ENCODE measurements at places on chromosomes 5 and 9. TPM values are rescaled to one million over a fixed set of nuclear protein-coding genes. Genes with fewer than 3 reads are reported as not detected.
A peak's percentile ranks its signal among the peaks of the same experiment; 100 is the strongest.

The PKD2L2 gene
- total RNA-seq, result not detected

The SPATA31D4 gene
- not detected for total RNA-seq

The PCDHGB6 gene
- 6.2 TPM for total RNA-seq

The ATP6V1G1 gene
- total RNA-seq, result 98.6 TPM

The SLC6A19 gene
- total RNA-seq, result not detected

- no peaks in the 10 kb centered on the region for H3K27me3 ChIP-seq
- no peak for DNase-seq
- no peaks in the 10 kb centered on the region for H3K36me3 ChIP-seq
- H3K4me3 ChIP-seq, result no peak overlapping the region
These were observed 4.2 kb downstream of the DHX29 start for GRCh38 chr5:55303238-55303690.

GRCh38 chr5:59999056-59999455 lies 105.5 kb upstream of the PDE4D start:
- no peak overlapping the region for H3K27ac ChIP-seq
- no peak for DNase-seq
- no peaks in the 10 kb centered on the region for H3K4me1 ChIP-seq

DNA sequence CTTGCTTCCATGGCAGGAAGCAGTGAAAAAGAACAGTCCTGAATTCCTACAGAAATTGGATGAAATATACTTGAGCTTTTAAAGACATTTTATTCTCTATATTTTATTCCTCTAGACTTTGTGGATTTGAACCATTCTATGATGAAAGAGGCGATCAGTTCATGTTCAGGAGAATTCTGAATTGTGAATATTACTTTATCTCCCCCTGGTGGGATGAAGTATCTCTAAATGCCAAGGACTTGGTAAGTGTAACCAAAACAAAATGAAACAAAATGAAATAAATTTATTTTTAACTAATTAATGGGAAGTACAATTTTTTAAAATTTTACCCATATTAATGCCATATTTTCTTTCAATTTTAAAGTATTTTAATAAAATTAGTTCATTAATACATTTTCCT lies 34.1 kb downstream of the STARD4 start:
- no peak for DNase-seq
- no peaks in the 10 kb centered on the region for H3K4me1 ChIP-seq
- H3K27me3 ChIP-seq, result no peaks in the 10 kb centered on the region
- H3K4me3 ChIP-seq, result no peak overlapping the region

DNA sequence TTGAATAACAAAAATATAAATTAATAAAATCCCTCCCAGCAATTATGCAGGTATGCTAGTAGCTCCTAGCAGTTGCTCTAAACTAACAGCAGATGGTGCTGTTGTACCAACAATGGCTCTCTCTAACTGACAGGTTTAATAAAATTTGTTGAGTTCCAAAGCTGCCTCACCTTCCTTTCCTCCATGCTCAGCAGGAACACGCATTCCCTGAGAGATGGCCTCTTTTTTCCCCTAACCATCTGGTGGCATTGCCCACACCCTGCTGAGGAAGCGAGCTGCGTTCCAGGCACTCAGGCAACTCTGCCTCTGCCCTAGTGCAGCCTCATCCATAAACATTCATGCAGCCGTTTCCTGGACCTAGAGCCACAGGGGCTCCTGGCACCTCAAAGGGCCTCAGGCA lies 106.2 kb downstream of the KLHL3 start:
- no peak overlapping the region for H3K4me3 ChIP-seq
- peak; percentile 80 for DNase-seq
- H3K4me1 ChIP-seq, result peaks cover 15% of the 10 kb centered on the region
- H3K27me3 ChIP-seq, result no peaks in the 10 kb centered on the region
- no peak overlapping the region for H3K27ac ChIP-seq
